Nucleus accumbens (tissue), 56 donors: ENCODE measurements at places on chromosomes 2 and 18.

DNA sequence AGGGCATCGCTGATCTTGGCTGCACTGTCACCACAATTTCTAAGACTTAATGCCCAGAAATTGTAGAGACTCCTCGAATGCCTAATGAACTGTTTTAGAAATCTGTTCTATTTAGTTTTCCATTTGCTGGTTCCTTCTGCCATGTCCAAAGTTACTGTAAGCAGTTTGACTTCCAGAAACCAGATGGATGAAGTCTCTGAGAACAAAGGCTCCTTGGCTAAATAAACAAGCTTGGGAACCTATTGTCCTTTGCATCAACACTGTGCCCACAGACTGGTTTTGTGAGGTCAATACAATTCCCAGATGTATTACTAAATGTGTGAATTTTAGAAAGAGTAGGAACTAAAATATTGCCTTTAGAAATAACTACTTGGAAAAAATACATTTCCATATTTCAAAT lies 600.2 kb downstream of the NYAP2 start:
- DNase-seq, result no peak

GRCh38 chr2:68911709-68912108 lies 40.5 kb upstream of the BMP10 start:
- no peak for DNase-seq

GRCh38 chr2:205119136-205119535 lies 563.2 kb upstream of the NRP2 start:
- no peak for DNase-seq

GRCh38 chr2:71923887-71924533 lies 223.7 kb downstream of the CYP26B1 start:
- no peak for DNase-seq

DNA sequence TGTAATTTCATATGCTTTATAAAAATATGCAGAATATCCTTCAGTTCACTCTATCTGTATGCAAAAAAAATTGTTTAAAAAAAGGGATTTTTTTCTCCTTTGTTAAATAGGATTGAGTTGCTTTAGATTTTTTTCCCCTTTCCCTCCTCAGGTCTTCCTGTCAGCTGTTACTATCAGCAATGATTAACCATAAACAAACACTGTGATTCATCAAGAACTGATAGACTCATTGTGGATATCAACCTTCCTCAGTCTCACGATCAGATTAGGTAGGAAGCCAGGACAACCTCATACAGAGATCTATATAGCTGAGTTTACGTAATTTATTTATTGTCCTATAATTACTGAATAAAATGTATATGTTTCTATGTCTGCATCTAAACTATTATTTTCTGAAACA lies 2136.2 kb upstream of the CELF4 start:
- no peak for DNase-seq

DNA sequence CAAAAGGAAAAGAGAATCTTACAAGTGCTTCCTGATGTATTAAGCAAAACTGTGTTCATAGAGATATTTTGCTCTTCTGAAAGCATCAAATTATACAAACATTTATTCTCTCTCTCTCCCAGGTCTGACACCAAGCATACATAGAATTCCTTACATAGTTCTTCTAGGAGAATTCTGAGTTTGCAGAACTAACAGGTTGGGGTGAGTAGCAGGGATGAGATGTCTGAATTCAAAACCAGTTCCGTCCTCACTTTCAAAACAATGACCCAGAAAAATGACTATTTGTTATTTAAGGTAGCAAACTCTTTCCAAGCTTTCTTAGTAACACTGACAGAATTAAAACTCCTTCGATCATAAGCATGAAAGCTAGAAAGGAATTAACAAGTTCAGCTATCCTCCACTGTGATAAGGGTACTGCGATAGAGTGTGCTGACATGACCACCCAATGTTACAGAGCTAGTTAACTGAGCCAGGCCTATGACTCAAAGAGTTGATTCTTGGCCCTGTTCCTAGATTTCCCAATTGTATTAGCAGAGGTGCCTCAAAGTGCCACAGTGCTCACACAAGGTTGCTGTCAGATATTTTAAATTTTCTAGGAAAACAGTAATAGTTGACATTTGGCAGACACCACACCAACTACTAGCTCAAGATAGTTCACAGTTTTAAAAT lies 85.8 kb upstream of the SETBP1 start:
- DNase-seq, result no peak

DNA sequence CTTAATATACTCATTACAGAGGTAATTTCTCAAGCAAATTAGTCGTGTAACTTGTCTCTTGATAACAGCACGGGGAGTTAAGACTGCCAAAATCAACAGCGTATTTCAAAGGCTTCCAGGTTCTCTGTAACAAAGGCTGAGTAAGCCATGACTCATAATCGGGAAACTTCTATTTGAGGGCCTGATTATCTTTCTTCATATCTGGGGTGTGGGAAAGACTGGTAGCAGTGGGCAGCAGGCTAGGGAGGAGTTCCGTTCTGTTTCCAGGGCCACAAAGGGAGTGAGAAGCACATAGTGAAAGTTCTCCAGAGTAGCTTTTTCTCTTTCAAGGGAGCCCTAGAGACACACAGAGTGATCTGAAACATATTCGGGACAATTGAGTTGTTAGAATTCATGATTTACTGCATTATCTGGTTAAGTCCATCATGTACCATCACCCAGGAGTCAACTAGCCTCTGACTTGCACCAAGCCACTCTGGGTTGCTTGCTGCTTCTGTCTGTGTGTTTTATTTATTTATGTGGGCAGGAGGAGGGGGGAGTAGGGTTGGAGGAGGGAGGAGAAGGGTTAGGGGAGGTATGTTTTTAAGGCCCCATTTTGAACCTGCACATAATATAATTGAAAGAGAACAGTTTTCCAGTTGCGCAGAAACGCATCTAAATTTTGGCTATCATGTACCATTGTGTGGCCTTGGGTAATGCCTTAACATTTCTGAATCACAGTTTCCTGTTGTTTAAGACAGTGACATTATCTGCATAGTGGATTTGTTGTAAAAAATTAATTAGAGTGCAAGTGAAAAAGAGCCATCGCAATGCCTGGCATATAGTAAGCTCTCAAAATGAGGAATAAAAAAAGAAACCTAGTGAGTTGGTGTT lies 80.5 kb upstream of the ITPRID2 start:
- no peak for DNase-seq

- no peak for DNase-seq
Observed at GRCh38 chr2:219399716-219400478, 12.2 kb upstream of the DNPEP start.

- DNase-seq, result no peak
Observed at GRCh38 chr2:15115776-15116175, 445.4 kb downstream of the NBAS start.

DNA sequence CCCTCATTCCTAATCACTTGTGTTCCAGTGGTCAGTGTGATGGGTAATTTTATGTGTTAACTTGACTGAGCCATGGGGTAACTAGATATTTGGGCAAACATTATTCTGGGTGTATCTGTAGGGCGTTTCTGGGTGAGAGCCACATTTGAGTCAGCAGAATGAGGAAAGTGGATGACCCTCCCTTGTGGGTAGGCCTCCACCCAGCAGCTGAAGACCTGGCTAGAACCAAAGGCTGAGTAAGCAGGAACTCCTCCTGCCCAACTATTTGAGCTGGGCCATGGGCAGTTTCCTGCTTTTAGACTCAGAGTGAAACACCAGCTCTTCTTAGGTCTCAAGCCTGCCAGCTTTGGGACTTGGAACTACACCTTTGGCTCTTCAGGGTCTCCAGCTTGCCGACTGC lies 141.8 kb downstream of the ACKR3 start:
- DNase-seq, result no peak

- no peak for DNase-seq
Observed at GRCh38 chr2:186348200-186348599, 137.9 kb upstream of the ZC3H15 start.

DNA sequence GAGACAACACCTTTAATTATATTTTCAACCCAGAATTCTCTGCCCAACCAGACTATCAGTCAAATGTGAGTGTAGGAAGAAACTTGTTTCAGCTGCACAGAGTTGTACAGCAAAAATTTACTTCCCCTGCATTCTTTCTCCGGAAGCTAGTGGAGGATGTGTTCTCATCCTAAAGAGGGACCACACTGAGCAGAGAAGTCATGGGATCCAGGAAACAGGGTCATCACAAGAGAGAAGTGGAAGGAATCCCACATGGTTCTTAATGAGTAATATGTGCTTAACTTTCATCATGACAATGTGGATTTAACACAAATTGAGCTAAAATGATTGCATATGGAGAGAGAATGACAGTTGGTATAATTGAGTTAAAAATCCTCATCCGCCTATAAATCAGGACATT lies 78.2 kb downstream of the INPP4A start:
- DNase-seq, result no peak

- DNase-seq, result no peak
Observed at GRCh38 chr18:26268454-26268853, 42.2 kb downstream of the TAF4B start.

GRCh38 chr18:501406-501714 lies 859 bp upstream of the COLEC12 start:
- DNase-seq, result no peak

- DNase-seq, result no peak
Observed at GRCh38 chr2:3604207-3604877, 9.4 kb downstream of the COLEC11 start.

- no peak for DNase-seq
Observed at GRCh38 chr18:48009116-48009745, 78.8 kb upstream of the SMAD2 start.
